ENCODE measurements at places on chromosomes 6 and 20.
A peak's percentile ranks its signal among the peaks of the same experiment; 100 is the strongest.

GRCh38 chr6:34598712-34599111 is 42.6 kb upstream of the SPDEF start:
- no peak for DNase-seq

GRCh38 chr20:1191299-1191698 is 6.5 kb upstream of the TMEM74B start:
- no peak for DNase-seq

DNA sequence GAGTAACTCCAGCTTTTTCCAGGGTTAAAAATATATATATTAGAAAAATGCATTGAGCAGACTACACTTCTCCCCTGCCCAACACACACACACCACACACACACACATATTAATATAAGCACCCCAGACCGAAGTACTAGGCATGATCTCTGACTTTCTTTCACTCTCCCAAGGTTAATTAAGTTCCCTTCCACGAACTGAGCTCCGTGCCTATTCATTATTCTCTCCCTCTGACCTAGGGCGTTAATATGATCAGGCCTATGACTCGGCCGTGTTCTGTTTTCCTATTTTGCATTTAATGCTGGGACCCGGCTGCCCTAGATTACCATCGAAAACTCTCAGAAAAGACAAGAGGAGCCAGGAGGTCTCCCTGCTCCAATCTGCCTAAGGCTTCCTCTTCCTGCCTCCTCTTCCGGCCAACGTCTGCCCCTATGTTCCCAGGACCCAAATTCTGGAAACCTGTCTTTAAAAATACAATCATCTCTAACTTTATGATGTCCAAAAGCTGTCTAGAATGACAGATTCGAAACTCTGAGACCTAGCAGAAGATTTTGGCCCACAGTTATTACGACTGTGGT is 6.1 kb upstream of the POU3F2 start:
- DNase-seq, result no peak

DNA sequence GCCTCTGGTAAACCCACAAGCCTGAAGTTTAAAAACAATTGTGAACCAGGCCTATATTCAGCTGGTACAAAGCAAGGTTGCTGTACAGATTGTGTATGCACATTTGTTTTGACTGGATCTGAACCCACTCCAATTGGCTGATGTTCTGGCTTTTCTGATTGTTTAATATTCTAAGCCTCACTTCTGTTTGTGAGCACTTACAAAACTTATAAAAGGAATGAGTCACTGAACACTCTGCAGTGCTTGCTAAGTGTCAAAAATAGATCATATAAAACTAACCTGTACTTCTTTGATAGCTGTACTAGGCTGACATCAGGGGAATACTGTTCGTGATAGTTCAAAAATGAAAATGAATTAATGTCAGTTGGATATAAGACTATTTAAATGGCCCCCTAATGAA is 12.1 kb downstream of the COL21A1 start:
- no peak for DNase-seq

DNA sequence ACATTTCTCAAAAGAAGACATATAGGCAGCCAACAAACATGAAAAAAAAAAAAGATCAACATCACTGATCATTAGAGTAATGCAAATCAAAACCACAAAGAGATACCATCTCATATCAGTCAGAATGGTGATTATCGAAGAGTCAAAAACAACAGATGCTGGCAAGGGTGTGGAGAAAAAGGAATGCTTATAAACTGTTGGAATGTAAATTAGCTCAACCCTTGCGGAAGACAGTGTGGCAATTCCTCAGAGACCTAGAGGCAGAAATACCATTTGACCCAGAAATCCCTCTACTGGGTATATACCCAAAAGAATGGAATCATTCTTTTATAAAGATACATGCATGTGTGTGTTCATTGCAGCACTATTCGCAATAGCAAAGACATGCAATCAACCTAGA is 303.8 kb upstream of the THEMIS start:
- DNase-seq, result peak; percentile 20
